ENCODE measurements at places on chromosomes 5 and 9.

DNA sequence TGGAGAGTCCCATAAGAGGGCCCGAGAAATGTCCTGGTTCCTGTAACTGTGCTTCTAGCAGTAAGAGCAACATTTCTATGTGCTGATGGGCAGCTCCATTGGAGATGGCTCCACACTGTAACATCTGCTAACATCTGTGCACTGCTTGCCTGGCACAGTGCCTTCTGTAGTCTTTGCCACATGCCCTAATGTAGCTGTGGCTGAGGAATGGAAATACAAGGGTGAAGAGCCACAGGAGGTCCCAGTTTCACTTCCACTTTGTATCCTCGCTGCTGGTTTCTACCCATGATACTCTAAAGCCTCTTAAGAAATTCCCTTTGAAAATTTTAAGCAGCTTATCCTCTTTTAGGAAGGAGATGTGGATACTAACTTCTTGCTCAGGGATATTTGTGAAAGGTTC is 97.4 kb downstream of the HOMER1 start:
- DNase-seq: no peak

DNA sequence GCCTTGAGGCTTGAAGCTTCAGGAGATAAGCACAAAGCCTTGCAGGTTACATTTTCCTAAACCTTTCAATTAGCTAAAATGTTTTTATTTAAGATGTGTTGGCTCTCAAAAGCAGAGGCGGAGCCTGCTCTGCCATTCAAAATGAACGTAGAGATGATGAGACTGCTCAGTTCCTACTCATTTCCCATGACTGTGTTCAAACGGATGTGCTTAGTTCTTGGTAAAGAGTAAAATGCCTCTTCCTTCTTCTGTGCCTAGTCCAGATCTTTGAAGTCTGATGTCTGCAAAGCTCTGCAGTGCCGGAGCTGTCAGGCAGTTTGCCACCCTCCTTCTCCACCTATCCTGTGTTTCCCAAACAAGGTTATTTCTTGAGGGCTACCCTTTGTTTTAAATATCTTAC is 46.3 kb upstream of the ADAMTSL1 start:
- no peak for DNase-seq

GRCh38 chr5:61414806-61415205 is 82.7 kb downstream of the ZSWIM6 start:
- DNase-seq: no peak

GRCh38 chr9:129574911-129575585 is 45.9 kb downstream of the C9orf50 start:
- DNase-seq: no peak

- no peak for DNase-seq
These were observed 9.9 kb downstream of the SLC25A25 start for GRCh38 chr9:128077847-128078503.

DNA sequence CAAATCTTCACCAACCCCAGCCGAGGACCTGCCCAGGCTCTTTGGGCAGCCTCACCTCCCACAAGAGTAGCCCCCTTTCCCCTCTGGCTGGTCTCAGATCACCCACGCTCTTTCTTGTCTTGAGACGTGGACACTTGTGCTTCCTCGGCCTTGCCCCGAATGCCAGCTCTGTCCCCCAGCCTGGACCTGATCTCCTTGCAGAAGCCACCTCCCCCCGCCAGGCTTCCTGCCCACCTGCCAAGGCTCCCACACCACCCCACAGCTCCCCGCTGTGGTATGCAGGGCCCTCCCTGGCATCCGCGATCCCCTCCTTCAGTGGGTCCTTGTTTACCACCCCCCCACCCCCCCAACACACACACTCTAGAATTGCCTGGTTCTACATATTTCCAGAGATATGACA is 133.7 kb downstream of the ROR2 start:
- DNase-seq: no peak

DNA sequence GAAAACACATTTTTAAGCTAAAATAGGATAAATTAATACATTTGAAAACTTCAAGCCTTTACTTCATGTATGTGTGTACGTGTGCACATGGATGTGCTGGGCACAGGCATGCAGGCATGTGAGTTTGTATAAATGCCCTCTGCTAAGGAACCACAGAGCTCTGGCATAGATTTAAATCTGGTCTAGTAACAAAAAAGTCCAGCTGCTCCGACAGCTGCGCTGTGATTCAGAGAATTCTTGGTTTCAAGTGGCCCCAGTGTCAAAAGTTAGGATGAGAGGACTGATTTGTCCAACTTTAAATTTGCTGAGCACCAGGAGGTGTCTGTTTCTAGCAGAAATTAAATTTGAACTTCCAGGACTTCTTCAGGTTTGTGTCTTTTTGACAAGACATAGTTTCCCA is 203.7 kb upstream of the TUT7 start:
- DNase-seq: no peak

DNA sequence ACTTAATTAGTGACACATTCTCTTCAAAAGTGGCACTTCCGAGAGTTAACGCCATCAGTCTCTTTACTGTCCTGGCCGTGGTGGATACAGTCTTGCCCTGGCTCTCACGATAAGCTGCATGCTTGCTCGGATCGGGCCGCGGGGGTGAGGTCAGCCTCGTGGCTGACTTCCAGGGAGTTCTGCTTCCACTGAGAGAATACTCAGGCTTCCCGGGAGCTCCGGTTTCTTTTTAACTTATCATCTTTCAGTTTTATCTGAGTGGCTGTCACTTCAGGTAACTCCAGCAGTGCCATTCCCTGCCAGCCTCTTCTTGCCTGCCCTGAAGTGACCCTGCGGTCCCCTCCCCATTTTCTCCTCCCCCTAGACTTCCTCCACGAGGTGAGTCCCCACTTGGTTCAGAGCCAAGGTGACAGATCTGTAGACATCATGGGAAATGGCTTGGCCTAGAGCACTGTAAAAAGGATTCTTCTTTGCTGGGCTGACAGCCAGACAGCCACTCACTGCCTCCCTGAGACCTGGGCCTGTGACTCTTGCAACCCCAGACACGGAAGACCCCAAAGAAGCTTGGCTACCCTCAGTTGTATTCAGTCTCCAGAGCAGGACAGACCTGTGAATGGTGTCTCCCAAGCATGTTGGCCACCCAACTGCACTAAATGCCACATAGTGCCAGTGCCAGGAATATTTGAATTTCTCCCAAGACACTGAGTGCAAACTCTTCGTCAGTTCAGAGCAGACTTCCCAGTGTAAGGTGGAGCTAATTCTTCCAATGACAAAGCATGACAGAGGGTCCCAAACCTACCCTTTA is 95.1 kb downstream of the DAPK1 start:
- DNase-seq: peak; percentile 15

GRCh38 chr5:78102500-78102899 is 192.0 kb downstream of the AP3B1 start:
- no peak for DNase-seq

DNA sequence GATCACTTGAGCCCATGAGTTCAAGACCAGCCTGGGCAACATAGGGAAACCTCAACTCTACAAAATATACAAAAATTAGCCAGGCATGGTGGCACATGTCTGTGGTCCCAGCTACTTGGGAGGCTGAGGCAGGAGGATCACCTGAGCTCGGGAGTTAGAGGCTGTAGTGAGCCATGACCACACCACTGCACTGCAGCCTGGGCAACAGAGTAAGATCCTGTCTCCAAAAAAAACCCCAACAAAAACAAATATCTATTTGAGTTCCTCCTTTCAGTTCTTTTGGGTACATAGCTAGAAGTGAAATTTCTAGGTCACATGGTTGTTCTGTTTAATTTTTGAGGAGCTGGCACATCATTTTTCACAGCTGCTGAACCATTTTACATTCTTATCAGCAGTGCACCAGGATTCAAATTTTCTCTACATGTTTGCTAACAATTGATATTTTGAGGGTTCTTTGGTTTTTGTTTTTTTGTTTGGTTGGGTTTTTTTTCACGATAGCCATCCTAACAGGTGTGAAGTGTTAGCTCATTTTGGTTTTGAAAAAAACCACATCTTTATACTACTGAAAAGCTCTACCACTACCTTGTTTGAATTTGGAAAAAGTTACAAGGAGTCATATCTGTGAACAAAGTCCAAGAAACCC is 176.9 kb upstream of the SLC12A2 start:
- no peak for DNase-seq

GRCh38 chr5:153276151-153276550 is 214.3 kb upstream of the GRIA1 start:
- no peak for DNase-seq

All from BJ (cell line).